Stimulated activated CD4-positive, alpha-beta T cell treated with anti-CD3 and anti-CD28 coated beads, Interleukin-1b, Interleukin-23, amount 100 ng/mL, for 24 hours (primary cell): ENCODE measurements at places on chromosomes 12 and 14.

GRCh38 chr12:44531320-44531971 is 344.7 kb downstream of the NELL2 start:
- DNase-seq: no peak

- peak; percentile 74 for DNase-seq
These were observed at the start of gene ACVR1B for GRCh38 chr12:51951199-51951842. ACVR1B (plus strand) TSS chr12:51951699; CDS start chr12:51951744, 45 bp downstream.

DNA sequence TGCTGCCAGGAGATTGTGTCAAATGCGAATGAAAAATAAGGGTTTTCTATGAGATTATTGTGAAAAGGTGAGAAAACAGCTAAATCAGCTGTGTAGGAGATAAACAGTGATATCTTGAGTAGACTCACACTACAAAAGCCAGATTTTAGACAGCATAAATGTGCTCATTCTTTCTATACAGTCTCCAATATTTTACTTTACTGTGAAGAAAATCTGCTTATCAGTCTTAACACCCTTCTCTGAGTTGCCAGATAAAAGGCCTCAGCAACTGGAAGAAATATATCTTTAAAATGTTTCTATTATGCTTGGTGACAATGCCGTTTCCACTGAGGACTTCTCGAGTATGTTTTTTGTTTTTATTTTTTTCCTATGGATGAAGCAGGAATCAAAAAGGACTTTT is 47.0 kb upstream of the PTCSC3 start:
- DNase-seq: no peak

DNA sequence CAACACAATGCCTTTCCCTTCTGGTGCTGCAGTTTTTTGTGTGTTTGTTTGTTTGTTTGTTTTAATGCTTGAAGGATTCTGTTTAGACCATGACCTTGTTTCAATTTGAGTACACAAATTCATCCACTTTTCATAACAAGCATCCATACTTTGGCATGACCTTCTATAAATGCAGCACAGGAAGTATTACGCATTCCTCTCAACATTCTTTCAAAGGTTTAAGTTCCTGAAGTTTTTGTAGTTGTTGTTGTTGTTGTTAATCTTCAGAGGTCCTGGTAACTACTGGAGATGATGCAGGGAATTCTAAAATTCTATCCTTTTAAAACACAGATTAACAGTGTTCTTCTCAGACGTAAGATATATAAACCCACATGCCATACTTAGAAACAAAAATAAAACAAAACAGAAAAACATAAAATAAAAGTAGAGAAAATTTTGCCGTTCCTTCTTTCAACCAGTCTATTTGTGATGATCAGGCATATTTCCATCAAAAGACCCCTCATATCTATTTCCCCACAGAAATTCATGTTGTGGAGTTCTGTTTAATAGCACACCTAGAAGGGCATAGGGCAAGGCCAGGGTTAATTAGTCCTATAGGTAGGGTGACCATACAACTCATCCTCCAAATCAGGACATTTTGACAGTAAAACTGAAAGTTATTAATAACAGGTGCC is 529.9 kb downstream of the NOVA1 start:
- DNase-seq: no peak

GRCh38 chr14:23362200-23362599 is 2.8 kb downstream of the EFS start:
- DNase-seq: no peak

GRCh38 chr12:124833693-124834122 is 30.0 kb downstream of the SCARB1 start:
- DNase-seq: no peak

- no peak for DNase-seq
These were observed 179.7 kb downstream of the RGS6 start for GRCh38 chr14:72111911-72112310.

GRCh38 chr14:104179564-104180129 is 41.3 kb downstream of the KIF26A start:
- DNase-seq: no peak

DNA sequence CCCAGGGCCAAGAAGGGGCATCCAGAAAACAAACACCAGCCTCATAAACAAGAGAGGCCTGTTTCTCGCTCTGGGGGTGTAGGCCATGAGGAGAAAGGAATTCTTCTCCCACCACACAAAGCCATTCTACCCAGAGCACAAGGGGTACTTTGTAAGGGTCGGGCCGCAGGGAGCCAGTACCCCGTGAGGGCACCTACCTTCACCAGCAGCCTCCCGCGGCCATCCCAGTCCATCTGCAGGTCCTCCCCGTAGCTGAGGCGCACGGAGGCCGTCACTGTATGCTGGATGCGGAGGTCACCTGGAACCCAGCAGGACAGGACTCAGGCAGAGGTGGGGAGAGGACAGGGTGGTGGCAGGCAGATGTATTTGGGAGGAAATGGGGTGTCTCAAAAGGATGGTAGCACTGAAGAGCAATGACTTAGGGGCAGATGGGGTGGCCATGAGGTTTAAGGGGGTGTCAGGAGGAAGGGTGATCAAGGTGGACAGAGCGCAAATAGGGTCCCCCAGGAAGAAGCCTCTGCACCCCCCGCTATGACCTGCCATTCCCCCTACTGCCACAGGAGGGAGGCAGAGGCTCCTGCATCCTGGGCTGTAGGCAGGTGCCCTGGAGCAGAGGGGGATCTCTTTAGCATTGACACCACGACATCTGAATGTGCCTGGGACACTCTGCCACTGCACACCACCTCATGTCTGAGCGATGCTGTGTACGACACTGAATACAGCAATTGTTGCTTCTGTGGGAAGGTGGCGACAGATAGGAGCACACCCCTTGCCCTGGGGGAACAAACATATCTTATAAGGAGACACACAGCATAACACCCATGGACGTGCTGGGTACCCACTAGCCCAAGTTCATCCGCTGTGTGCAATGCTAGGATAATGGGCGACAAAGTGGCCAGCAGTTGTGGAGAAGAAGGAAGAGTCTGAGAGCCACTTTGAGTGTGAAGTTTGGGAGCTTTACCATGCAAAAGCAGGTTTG is 61.4 kb downstream of the VWF start:
- peak; percentile 36 for DNase-seq

DNA sequence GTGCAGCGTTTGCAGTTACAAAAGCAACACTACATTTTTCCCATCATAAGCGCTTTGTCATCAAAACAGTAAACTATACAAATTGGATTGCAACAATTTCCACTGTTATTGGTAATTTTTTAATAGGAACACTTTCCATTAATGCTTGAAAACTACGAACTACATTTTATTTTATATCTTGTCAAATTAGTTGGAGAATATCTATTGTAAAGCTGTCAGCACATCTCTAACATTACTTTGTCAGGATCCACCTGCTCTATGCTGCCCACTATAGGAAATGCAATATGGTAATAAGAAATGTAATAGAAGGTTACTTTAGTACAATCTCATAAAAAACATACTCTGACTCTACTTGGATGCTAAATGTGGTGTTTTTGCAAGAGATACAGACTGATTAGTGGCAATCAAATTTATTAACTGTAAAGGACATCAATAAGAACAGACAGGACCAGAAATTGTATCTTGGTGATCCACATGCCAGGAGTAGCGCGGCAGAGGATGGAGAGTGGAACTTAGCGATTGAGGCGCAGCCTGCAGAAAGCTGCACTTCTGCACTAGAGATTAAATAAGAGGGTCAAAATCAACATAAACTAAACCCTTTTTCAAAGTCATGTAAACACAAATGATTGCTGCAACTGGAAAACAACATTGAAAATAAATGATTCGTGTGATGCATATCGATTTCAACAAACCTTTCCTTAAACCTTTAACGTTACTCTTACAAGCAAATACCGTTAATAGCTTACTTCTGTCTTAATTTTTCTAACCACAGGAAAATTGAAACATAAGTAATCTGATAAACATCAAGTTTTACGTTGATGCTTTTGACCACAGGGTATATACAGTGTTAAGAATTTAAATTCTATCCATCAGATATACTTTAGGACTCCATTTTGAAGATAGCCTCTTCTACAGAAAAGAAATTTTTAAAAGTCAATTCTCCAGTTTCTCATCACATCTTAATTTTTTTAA is 3.6 kb upstream of the ARID2 start:
- DNase-seq: no peak

DNA sequence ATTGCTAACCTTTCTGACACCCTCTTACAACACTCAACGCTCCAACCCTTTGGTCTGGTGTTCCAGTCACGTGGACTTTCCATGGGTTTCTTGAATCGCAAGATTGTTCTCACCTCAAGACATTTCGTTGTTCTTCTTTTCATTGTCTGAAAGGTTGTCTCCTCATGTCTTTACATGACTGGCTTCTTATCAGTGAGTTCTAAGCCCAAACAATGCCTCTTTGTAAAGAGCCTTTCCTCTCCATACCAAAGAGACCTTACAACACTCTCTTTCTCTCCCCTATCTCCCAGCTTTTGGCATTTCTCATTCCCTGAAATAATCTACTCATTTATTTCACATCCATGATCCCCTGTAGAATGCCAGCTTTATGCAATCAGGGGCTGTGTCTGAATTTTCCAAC is 1144.8 kb downstream of the AACS start:
- DNase-seq: no peak

GRCh38 chr12:52900166-52900895 is 4.5 kb downstream of the KRT8 start:
- no peak for DNase-seq

GRCh38 chr12:28958553-28959195 is 190.4 kb upstream of the FAR2 start:
- DNase-seq: no peak

GRCh38 chr12:113190761-113191160 is 5.2 kb downstream of the RITA1 start:
- DNase-seq: no peak

DNA sequence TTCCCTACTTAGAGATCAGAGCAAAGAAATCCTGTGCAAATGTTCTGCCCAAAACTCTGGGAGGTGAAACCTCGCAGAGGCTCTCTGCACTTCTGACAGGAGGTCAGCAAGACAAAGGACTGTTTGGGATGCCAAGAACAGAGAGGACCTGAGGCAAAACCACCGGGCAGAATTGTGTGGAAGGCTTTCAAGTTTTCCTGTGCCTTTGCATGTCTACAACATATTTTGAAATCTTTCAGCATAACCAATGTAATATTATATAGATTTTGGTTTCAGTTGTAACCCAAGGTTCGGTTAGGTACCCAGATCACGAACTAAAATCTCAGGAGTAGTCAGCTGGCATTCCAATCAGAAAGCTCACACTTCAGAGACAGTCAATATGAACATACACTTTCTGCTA is 99.4 kb upstream of the PLEKHA5 start:
- no peak for DNase-seq

- DNase-seq: no peak
These were observed 51.9 kb upstream of the ATF7IP start for GRCh38 chr12:14313379-14314138.

DNA sequence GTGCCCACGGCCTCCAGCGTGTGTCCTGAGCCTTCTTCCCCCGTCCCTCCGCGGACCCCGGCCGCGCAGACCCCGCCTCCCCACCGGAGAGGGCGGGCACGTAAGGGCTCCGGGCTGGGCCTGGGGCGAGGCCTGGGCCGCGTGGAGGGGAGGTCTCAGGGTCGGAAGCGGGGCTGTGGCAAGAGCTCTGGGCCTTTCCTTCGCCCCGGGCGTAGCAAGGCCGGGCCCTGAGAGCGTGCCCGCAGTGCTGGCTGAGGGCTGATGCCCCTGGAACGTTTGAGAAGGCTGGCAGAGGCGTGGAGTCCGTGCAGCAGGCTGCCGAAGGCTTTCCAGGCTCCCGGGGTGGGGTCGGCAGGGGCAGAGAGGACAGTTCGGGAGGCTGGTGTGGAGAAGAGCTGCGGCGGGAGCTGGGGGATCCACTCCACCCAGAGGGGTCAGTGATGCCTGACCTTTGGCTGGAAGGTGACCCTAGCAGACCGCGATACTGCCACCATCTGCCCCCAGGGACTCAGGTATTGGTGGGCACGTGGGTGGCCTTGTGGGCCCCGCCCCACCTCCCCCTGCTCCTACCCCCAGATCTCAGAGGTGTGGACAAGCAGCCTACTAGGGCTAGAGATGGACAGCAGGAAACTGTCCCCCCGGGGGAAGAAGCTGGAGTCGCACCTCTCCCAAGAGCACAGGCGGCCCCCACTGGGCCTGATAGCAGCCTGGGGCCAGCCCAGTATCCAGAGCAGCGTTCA is 558 bp downstream of the TEX22 start:
- no peak for DNase-seq

DNA sequence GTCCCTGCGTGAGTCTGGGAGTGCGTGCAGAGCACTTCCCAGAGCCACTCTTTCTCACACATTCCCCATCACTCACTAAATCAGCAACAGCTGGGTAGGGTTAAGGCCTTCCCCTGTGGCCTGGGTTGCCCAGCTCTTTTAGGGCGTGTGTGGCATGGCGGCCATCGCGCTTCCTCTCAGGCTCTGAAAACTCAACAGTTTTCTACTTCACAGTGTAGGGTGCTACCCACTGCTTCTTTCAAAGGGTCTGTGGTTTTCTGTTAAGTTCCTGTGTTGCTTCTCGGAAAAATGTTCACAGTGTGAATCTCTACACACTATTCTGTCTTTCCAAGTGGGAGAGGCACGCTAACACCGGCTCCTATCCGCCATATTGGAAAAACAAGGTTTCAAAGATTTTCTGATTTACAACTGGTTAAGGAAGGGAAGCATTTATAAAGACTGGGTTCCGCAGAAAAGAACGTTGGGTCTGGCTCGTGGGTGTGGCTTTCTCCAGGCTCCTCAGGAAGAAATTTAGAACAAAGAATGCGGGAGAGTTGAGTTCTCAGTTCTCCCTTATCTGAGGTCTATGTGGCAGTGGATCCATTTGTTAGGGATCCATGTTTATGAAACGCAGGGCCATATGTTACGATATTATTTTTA is 34.9 kb upstream of the AEBP2 start:
- DNase-seq: no peak

- DNase-seq: no peak
These were observed 88.3 kb downstream of the LRRK2 start for GRCh38 chr12:40312982-40313576.

DNA sequence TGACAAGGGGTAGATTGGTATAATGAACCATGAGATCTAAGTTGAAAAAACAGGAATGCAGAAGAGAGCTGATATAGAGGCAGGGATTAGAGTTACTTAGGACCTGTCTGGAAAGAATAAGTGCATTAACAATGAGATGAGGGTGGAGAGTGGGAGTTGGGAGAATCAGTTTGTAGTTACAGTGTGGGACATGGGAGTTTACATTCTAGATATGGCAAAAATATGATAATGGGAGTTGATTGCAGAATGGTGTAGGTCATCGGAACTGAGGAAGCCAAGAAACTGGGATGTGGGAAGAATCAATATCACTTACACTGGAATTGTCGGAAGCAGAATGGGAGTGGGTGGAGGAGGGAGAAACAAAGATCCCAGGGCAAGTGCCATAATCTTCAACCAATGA is 301.1 kb upstream of the NPAS3 start:
- DNase-seq: no peak

GRCh38 chr12:96225044-96225855 is 31.1 kb downstream of the ELK3 start:
- no peak for DNase-seq

- no peak for DNase-seq
These were observed 53.4 kb downstream of the ZFC3H1 start for GRCh38 chr12:71610031-71610795.
